ENCODE measurements at places on chromosomes 1 and 21.

GRCh38 chr1:106055855-106056254 lies 1000.6 kb upstream of the PRMT6 start:
- no peak for DNase-seq

DNA sequence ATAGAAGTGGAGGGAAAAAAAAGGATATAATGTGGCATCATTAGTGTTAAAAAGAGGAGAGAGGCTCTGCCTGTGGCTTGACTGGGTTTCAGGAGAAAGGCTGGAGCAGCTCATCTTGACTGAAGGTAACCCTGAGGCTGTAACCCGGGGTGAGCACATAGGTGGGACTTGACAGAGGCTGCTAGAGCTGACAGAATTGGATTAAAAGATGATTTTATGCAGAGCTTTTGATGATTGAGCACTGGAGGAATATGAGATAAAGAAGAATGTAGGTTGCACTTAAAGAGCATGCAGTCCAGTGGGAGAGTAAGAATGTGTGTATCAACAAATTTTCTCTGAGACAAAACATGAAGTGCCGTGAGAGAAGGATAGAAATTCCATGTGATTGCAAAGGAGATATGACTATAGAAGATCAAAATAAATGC lies 17.3 kb downstream of the LAMC1 start:
- DNase-seq = no peak

DNA sequence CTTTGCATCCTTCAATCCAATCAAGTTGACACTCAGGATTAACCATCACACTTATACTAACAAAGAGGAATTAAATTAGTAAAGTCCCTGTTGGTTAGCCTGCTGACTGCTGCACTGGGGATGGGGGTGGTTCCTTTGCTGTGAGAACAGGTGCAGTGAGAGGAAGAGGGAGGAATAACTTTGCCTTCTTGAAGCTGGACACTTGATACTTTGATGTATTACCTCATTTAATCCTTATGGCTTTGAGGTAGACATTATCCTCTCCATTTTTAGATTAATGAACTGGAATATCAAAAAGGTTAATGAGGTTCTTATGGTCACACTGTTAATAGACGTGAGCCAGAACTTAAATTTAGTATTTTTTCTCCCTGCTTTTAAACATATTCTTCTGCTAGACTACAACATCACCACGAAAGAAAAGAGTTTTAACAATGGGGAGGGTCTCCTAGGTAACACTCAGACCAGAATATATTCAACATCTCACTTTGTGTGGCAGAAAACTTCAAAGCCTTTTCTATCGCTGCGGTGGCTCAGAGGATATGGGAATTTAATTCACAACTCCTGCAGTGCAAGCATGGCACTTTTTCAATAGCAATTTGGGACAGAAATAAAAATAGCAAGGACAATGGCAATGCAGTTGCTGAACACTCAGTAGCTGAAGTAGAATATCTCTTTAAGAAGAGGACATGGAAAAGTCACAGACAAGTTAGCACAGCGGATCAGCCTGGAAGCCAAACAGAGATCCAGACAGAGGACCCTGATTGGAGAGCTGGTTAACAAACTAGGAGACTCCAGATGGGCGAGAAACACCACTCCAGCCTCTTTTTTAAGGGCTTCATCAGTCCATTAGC lies 68.8 kb upstream of the DNAH14 start:
- no peak for DNase-seq

GRCh38 chr1:64960731-64961130 lies 5.6 kb downstream of the JAK1 start:
- no peak for DNase-seq

- DNase-seq = no peak
Observed at GRCh38 chr1:65001231-65001792, 35.0 kb upstream of the JAK1 start.

DNA sequence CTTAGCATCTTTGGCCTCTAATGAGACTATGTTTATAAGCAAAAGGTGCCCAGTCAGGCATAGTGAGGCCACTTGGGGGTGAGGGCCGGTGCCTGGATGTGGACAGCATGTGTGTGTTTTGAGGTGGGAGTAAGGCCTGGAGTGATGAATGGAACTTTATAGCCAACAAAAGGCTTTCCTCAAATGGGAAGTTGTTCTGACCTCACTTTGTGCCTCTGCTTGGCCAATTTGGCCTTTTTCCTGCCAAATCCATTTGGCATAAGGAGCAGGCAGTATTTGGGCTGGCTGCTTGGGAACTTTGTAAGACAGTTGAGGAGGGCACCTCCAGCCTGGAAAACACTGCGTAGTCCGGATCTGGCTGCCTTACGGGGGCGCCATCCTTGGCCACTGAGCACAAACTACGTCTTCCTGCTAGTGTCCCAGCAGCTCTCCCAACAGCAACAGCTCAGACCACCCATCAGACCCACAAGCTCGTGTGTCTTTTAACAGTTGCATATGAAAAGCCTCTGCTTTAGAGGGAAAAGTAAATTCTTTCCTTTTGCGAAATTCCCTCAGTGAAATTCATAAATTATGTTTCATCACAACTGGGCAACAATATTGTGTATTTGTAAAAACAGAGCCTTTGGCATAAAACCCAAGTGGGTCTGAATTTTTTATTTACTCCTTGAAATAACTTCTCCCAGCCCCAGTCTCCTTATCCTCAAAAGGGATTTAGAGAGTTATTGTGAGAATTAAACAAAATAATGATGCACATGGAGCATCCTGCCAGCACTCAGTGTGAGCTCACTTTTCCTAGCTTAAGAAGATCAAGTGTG lies 322.9 kb downstream of the DISC1 start:
- no peak for DNase-seq

- DNase-seq = no peak
Observed at GRCh38 chr1:178723546-178723945, 1.5 kb upstream of the RALGPS2 start.

DNA sequence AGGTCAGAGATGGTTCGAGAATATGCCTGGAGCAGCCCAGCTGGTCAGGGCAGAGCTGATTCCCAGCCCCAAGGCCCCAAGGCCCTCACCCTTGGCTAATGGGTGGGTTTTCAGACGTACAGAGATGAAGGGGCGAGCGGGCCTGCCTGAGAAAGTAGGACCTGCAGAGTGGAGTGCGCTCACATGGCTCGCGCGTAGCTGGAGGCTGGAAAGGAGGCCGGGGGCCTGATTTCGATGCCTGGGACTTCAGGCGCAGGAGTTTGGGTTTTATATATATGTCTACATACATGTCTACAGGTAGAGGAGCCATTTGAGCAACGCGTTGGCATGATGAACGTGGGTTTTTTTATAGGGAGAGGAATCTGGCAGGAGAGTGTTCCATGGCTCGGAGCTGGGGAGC lies 8.9 kb downstream of the COQ8A start:
- no peak for DNase-seq

- DNase-seq = no peak
Observed at GRCh38 chr1:1599030-1599934, 653 bp downstream of the FNDC10 start.

DNA sequence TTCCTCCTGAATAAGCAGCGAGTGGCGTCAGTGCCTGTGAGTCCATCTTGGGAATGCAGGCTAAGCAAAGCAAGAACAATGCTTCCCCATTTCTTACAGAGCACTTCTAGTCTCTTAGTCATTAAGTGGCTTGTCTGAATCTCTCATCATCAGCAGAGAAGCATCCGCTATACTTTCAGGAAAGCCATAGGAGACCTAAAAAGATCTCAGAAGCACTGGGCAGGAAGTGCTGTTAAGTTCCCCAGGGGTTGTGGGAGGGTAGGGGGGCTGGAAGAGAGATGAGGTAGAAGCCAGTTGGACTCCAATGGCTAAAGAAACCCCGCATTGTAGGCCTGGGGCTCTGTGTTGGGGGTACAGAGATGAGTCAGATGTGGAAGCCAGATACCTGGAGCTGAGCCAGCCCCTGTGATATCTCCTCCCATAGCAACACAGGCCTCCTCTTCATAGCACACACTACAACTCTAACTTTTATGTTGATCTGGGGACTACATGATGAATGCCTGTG lies 44.9 kb downstream of the SYT6 start:
- no peak for DNase-seq

- no peak for DNase-seq
Observed at GRCh38 chr1:5455056-5455455, 537.2 kb downstream of the NPHP4 start.

GRCh38 chr1:151549199-151549598 lies 9.1 kb downstream of the TUFT1 start:
- no peak for DNase-seq

DNA sequence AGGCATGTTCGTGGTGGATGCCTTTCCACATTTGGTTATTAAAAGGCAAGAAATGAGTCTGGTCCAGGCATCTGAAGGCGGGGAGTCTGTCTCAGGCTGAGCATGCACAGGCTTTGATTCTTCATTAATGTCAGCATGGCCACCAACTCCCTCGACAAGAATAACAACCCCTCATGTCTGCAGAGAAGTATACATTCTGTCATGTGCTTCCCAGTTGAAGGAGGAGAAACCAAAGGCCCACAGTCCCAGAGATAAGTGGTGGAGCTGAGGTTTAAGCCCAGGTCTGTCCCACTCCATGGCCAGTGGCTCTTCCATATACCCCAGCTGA lies 61.6 kb upstream of the LAPTM5 start:
- no peak for DNase-seq

GRCh38 chr1:18651713-18652112 lies 21.1 kb downstream of the PAX7 start:
- no peak for DNase-seq

- no peak for DNase-seq
Observed at GRCh38 chr1:73789965-73790364, 408.0 kb downstream of the LRRIQ3 start.

DNA sequence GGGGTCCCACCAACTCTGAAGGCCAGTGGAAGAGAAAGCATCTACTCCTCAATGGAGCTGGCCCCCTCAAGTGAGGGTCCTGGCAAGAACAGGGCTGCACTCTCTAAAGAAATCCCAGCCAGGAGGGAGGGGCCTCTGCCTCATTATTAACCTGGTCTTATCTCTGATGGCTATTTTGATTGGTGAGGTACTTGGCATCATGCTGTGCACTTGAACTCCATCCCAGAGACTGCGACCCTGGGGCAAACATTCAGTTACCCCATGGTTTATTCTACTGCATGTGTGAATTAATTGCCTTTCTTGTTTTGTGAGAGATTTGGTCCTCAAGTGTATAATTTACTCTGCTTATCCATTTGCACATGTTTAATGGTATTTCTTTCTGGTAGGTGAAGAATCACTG lies 55.0 kb upstream of the ETV3 start:
- DNase-seq = no peak

DNA sequence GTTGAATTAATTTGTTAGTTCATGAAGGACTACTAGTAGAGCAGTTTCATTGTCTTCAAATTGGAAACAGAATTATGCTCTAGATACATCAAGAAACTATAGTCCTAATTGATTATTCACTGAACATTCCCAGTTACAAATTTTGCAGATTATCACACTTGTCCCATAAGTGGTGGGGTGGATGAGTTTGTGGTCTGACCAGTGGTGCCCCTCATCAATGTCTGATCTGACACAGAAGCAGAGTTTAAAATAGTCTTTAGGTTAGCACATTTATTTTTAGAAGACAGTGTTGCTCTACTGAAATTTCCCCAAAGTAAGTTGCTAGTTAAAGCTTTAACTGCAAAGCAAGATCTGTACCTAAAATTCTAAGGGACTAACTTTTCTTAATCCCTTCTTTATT lies 42.9 kb downstream of the INKA2 start:
- DNase-seq = no peak

GRCh38 chr1:198132060-198132781 lies 24.6 kb upstream of the NEK7 start:
- no peak for DNase-seq

- DNase-seq = no peak
Observed at GRCh38 chr1:158248771-158249170, 5.5 kb upstream of the CD1A start.

DNA sequence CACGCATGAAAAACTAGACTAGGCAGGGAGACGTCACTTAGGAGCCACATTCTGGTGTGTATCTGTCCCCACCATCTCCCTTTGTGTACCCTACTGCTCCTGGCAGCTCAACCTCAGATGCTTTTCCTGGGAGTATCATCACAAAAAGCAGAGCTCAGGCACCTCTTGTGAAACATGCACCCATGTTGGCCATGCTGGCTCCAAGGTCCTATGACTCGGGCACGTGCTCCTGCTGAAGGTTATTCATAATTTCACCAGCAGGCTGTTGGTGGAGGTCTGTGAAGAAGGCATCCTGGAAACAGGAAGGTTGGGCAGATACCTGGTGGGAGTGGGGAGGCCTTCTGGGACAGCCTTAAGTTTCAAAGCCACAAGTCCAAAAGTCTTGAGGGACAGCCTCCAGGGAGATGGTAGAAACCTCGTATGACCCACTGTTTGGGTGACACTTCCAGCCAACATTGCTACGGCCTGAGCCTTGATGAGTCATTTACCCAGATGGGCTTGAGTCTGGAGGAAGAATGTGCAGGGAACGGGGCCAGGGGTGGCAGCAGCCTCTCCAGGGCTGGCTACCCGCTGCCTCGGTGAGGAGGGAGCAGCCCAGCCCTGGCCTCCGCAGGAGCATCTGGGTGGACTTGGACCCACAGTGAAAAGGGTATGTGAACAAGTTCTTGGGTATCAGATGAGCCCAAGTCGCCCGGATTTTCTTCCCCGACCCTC lies 75.8 kb downstream of the PGBD5 start:
- no peak for DNase-seq

DNA sequence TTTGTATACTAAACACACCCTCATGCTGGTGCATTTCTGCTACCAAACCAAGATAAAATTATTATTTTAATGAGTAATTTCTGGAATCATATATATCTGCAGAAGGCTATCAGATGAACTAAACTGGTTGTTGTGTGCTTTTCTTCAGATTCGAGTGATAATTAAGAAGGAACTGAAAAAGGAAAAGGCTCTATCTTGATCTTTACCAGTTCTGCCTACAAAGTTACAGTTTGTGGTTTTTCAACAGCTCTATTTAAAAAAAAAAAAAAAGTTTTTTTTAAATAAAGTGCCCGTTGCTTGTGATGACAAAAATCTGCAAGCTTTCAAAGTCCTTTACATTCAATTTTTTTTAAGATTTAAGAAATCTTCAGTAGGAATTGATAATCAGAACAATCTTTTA lies 13.6 kb downstream of the DENND1B start:
- no peak for DNase-seq

DNA sequence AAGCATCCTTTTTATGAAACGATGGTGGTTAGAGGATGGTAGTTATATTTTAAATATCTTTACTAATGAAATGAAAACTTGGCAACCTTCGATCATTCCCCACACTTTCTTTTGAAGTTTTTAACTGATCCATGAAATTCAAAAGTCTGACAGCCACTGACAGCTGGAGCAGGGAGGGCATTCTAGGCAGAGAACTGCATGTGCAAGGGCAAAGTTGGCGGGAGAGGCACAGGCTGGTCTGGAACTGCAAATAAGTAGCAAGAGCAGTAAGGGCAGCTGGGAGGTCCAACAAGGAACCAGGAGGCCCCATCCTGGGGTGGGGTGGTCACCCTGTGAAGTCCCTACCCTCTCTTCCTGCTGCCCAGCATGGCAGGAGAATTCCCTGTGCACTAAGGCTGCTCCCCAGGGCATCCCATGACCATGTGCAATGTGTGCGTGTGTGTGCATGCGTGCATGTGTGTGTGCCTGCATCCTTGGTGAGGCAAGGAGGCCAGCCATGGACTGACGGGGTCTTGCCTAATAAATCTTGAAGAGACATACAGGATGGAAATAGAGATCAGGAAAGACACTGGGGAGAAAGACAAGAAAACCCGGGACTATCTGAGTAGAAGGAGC lies 33.1 kb upstream of the FOXO6 start:
- no peak for DNase-seq
